ENCODE measurements at places on chromosomes 4 and X.
A peak's percentile ranks its signal among the peaks of the same experiment; 100 is the strongest.

GRCh38 chr4:154779362-154779947 lies 1.6 kb upstream of the RBM46 start:
- H3K4me1 ChIP-seq: no peaks in the 10 kb centered on the region
- DNase-seq: no peak
- H3K36me3 ChIP-seq: no peaks in the 10 kb centered on the region

- H3K4me1 ChIP-seq: no peaks in the 10 kb centered on the region
- H3K36me3 ChIP-seq: no peaks in the 10 kb centered on the region
- H3K4me3 ChIP-seq: no peak overlapping the region
- DNase-seq: no peak
- no peak overlapping the region for H3K27ac ChIP-seq
These were observed 185.7 kb upstream of the NRK start for GRCh38 chrX:105636667-105637066.

GRCh38 chrX:111521169-111521568 lies 9.7 kb downstream of the SERTM2 start:
- H3K27ac ChIP-seq: no peak overlapping the region
- H3K27me3 ChIP-seq: no peaks in the 10 kb centered on the region
- H3K4me1 ChIP-seq: no peaks in the 10 kb centered on the region
- no peak for DNase-seq

DNA sequence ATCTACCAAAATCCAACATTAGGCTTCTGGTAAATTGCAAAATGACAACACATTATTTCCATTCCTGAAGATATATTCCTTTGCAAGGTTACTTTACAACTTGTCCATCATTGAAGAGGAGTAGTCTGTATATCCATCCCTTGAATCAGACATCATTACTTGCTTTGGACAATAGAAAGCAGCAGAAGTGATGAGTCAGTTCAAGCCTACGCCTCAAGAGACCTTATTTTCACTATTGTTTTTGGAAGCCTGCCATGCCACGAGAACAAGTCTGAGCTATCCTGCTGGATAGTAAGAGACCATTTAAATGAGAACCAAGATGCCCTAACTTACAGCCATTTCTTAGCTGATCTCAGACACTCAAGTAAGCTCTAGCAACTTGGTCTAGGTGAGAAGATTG lies 246.0 kb upstream of the HHIP start:
- no peaks in the 10 kb centered on the region for H3K36me3 ChIP-seq
- no peak overlapping the region for H3K4me3 ChIP-seq
- DNase-seq: no peak
- no peaks in the 10 kb centered on the region for H3K4me1 ChIP-seq
- H3K27me3 ChIP-seq: no peaks in the 10 kb centered on the region

DNA sequence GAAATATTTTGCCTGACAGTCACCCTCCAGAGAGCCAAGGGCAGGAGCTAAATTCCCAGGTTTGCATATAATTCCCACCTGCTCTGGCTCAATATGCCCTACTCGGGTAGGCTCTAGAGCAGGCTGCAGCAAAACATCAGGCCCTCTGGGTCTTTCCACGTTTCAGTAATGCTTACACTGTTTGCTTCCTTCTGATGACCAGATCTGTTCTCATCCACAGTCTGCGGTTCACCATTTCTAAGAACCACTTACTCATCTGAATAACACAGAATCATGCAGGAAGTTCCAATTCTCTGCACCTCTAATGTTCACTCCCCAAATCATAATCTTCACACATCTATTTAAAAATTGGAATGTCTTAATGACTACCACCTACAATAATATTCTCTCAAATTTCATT lies 141.4 kb downstream of the PPP3CA start:
- peak overlapping the region; percentile 84 for H3K27ac ChIP-seq
- H3K4me1 ChIP-seq: peaks cover 25% of the 10 kb centered on the region
- DNase-seq: peak; percentile 33
- H3K36me3 ChIP-seq: peaks cover 14% of the 10 kb centered on the region
- peak overlapping the region; percentile 62 for H3K4me3 ChIP-seq

DNA sequence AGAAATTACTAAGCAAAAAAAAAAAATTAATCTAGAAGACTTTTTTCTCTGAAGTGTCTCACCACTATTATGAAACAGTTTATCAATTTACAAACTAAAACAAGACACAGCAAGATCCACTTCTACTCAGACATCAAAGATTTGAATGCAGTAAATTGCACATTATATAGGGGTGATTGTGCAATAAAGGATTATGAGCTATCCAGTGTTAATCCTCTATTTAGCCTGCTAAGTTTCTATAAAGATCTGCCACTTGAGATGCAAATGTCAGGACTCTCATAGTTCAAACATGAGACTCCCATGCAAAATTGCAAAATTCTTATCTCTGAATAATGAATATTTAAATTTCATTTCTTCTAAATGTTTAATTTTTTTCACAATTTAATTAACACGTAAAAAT lies 2.2 kb downstream of the TECRL start:
- no peaks in the 10 kb centered on the region for H3K36me3 ChIP-seq
- H3K4me1 ChIP-seq: no peaks in the 10 kb centered on the region
- H3K4me3 ChIP-seq: no peak overlapping the region
- H3K27me3 ChIP-seq: no peaks in the 10 kb centered on the region

DNA sequence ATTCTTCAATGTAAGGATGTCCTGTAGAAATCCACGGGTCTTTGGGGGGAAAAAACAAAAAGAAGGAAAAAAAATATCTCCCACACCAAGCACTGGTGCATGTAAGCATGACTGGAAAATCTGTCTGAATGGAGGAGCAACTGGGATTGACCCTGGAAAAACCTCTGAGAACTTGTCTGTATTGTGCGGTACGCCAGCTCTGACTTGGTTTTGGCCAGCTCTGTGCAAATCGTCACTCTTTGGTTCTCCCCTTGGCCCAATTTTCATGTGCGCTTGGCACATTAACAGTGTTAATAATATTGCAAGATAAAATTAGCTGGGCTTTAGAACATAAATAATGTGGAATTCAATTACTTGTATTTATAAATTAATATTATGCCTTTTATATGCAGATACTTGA lies 231.2 kb upstream of the HAND2 start:
- no peak for DNase-seq
- H3K27me3 ChIP-seq: no peaks in the 10 kb centered on the region
- H3K27ac ChIP-seq: no peak overlapping the region
- H3K4me3 ChIP-seq: no peak overlapping the region
- no peaks in the 10 kb centered on the region for H3K4me1 ChIP-seq

DNA sequence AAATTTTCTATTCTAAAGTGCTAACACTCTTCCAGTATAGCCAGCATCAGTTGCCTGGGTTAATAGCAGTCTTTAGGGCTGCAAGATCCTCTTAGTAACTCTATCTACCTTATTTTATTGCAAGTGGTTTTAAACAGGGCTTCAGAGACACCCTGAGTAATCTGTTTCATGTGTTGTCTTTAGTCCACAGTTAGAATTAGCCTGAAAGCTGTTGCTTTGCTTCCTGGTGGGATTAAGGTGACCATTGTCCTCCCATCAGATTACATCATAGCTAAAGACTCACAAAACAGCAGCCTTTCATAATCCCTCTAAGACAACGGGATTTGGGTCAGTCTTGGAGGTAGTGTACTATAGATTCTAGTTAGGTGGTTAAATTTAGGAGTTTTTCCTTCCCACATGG lies 7.5 kb downstream of the UCHL1 start:
- no peak overlapping the region for H3K4me3 ChIP-seq
- H3K27me3 ChIP-seq: peaks cover 14% of the 10 kb centered on the region
- H3K36me3 ChIP-seq: no peaks in the 10 kb centered on the region
- no peaks in the 10 kb centered on the region for H3K4me1 ChIP-seq
- no peak overlapping the region for H3K27ac ChIP-seq

DNA sequence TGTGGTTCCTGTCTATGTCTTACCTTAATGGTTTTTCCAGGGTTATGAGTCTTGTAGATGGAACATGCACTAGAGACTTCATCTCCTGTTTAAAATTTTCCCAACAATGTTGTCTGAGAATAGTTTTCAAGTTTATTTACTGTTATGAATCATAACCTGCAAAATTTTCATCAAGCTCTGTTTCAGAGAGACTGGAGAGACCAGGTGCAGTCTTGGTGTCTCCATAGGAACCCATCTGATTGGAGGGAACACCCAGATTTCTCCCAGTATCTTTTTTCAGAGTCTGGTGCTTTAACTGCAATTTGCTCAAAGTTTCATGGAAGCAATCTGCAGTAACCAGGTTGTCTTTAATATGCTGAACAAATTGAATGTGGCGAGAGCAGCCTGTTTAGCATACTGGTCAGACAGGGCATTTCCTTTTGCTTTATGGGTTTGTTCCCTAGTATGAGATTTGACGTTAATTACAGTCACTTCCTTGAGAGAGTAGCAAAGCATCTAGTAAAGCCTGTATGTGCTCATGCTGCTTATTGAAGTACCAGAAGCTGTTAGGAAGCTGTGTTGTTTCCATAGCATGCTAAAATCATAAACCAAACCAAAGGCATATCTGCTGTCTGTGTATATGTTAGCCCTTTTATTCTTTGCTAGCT lies 18.8 kb upstream of the VSIG1 start:
- no peak overlapping the region for H3K4me3 ChIP-seq
- DNase-seq: no peak
- peaks cover 3% of the 10 kb centered on the region for H3K4me1 ChIP-seq
- no peak overlapping the region for H3K27ac ChIP-seq

DNA sequence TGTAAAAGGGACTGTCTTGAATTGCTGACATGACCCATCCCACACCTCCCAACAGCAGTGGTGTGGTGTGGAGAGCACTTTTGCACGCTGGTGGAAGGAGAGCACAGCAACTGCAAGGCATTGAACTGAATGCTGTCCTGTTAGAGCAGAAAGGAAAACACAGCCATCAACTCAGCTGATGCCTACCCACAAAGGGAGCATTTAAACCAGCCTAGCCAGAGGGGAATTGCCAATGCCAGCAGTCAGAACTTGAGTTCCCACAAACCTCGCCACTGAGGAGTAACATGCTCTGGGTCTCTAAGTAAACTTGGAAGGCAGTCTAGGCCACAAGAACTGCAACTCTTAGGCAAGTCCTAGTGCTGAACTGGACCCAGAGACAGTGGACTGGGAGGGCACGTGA lies 31.9 kb downstream of the MAGED4 start:
- DNase-seq: no peak
- peaks cover 1% of the 10 kb centered on the region for H3K27me3 ChIP-seq
- no peak overlapping the region for H3K4me3 ChIP-seq
- H3K36me3 ChIP-seq: no peaks in the 10 kb centered on the region
- no peaks in the 10 kb centered on the region for H3K4me1 ChIP-seq
- no peak overlapping the region for H3K27ac ChIP-seq

- DNase-seq: no peak
- H3K36me3 ChIP-seq: peaks cover 8% of the 10 kb centered on the region
- H3K4me3 ChIP-seq: no peak overlapping the region
- no peaks in the 10 kb centered on the region for H3K4me1 ChIP-seq
These were observed 43.3 kb downstream of the DHRSX start for GRCh38 chrX:2457289-2458133.

- DNase-seq: peak; percentile 34
- H3K4me1 ChIP-seq: peaks cover 10% of the 10 kb centered on the region
- H3K27me3 ChIP-seq: peaks cover 47% of the 10 kb centered on the region
- peak overlapping the region; percentile 27 for H3K4me3 ChIP-seq
- no peaks in the 10 kb centered on the region for H3K36me3 ChIP-seq
- H3K27ac ChIP-seq: no peak overlapping the region
These were observed 723 bp downstream of the WDFY3 start for GRCh38 chr4:84965553-84966381.

DNA sequence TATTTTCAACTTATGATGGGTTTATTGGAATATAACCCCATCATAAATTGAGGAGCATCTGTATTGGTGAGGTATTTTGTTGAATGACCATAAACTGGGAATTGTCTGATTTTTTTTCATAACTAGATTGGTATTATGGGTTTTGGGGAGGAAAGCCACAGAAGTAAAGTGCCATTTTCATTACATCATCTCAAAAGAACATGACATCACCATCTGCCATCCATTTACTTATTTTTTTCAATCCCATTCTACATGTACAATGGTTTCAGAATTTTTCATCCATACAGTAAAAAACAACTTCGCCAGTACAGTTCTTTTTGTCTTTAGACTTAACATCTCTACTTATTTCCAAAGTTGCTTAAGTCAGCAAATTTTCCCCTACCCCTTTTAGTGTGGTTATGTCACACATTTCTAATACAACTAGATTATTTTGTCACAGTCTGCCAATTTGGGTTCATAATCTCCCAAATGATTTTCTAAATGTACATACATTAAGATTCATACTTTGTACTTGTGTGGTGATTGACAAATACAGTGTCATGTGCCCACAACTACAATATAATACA lies 459.4 kb downstream of the IDS start:
- no peak overlapping the region for H3K4me3 ChIP-seq
- no peaks in the 10 kb centered on the region for H3K27me3 ChIP-seq
- DNase-seq: no peak
- no peaks in the 10 kb centered on the region for H3K4me1 ChIP-seq

- no peak overlapping the region for H3K27ac ChIP-seq
- H3K4me3 ChIP-seq: no peak overlapping the region
- H3K36me3 ChIP-seq: no peaks in the 10 kb centered on the region
These were observed 1821.7 kb downstream of the ARAP2 start for GRCh38 chr4:34422472-34423175.

DNA sequence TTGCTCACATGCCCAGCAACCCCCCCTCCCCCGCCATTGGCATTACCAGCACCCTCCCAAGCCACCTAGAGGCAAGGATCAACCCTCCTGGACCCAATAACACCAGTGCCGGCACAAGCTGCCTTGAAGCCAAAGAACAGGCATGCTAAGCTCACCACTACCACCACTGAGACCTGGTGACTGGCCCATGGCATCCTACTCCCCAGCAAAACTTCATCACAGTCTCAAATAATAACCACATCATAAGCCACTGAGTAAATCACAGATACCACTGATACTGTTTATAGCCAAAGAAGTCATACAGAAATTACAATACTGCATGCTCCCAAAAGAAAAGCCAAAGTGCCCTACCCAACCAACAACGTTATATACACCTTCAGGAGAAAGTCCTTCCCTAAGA lies 73.6 kb upstream of the RPL34 start:
- peaks cover 13% of the 10 kb centered on the region for H3K4me1 ChIP-seq
- DNase-seq: no peak
- peaks cover 54% of the 10 kb centered on the region for H3K36me3 ChIP-seq
- no peak overlapping the region for H3K27ac ChIP-seq

- no peak for DNase-seq
- H3K27me3 ChIP-seq: no peaks in the 10 kb centered on the region
- no peaks in the 10 kb centered on the region for H3K36me3 ChIP-seq
- H3K27ac ChIP-seq: no peak overlapping the region
- no peak overlapping the region for H3K4me3 ChIP-seq
These were observed 180.7 kb upstream of the SFRP2 start for GRCh38 chr4:153969542-153969941.

DNA sequence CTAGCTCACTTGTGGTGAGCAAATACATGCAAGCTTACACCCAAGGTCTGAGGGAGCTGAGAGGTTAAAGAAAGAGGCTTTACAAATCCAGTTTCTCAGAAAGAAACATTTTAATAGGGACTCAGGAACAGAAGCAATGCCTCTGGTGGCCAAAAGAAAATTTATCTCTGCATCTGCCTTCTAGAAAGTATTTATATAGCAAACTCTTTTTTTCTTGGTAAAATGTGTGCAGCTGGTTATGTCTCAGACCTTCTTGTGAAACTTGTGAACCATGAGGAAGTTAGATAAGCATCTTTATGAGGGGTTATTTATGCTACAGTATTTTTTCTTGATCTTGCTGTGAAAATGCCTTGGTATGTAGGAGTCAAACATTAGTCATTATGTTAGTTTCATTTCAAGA lies 48.5 kb upstream of the CYSLTR1 start:
- no peak for DNase-seq
- no peaks in the 10 kb centered on the region for H3K27me3 ChIP-seq

GRCh38 chr4:159487284-159487747 lies 384.4 kb downstream of the RAPGEF2 start:
- H3K27ac ChIP-seq: no peak overlapping the region
- peaks cover 15% of the 10 kb centered on the region for H3K27me3 ChIP-seq
